ENCODE measurements at places on chromosomes 4 and X.

DNA sequence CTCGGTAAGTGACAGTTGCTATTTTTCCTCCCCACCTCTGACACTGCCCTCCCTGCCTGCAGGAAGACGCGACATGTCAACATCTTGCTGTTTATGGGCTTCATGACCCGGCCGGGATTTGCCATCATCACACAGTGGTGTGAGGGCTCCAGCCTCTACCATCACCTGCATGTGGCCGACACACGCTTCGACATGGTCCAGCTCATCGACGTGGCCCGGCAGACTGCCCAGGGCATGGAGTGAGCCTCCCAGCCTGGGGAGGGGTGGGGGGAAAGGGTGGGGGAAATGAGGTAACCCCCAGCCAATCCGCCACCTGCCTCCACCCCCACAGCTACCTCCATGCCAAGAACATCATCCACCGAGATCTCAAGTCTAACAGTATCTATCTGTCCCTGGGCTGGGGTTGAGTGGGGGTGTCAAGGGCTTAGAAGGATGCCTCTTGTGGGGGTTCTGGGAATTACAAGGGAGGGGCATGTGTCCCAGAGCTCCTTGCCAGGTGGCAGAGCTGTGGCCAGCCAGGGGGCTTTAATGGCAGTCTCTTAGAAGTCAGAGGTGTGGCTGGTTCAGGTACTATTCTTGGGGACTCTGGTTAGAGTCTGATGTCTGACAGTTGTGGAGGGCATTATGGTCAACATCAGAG lies 7.8 kb downstream of the ARAF start:
- DNase-seq: no peak

DNA sequence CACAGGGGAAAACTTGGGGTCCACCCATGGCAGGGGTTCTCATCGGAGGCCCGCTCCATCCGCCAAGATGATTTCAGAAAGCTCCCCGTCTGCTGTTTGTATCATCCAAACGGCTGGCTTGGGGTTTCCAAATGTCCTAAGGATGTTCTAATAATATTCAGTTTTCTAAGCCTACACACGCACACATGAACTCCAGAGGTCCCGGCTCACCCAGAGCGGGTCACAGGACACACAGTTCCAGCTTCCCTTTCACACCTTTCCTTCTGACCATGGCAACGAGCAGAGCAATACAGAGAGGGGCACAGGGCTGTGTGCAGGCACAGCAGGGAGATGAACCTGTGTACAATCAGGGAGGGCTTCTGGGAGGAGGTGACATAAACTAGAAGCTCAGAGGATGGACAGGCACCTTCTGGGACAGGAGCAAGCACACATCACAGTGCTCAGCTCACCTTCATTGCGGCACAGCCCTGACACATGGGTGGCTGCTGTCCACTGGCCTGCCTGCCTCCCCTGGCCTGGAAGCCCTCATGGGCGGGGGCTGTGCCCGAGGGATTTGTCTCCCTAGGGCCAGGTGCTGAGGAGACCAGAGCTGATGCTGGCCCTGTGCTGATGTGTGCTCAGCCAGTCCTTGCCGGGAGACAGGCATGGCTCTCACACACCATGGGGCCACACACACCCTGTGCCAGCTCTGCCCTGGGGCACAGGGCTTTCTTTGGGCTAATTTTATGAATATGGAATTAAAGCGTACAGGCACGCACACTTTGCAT lies 44.8 kb downstream of the ABLIM2 start:
- no peak for DNase-seq

DNA sequence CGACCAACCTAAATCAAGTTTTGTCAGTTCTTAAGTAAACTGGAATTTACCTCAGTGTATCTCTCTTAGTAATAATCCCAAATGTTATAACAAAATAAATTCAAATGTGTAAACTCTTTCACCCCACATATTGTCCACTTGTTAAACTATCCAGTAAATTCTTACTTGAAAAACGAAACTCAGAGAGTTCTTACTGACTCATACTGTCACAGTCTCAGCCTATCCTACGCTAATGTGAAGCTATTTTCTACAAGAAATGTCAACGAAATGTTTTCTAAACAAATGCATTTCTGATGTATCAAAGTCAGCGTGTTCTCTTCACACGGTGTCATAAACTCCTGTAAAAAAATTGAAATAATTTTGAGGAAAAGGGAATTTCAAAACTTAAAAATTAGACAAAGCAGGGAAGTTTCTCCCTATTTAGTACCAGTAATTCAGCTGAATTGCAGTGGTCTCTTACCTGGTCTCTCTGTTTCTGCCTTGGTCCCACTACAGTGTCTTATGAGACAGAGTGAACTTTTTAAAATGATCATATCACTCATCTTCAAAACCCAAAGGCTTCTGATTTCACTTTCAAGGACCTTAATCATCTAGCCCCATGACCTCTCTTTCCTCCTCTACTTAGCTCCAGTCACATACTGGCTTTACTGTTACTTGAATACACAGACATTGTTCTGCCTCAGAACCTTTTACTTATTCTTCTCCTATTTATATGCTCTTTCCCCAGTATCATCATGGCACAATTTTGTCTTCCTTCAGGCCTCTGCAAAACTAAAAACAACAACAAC lies 63.3 kb downstream of the DCAF8L1 start:
- DNase-seq: no peak

DNA sequence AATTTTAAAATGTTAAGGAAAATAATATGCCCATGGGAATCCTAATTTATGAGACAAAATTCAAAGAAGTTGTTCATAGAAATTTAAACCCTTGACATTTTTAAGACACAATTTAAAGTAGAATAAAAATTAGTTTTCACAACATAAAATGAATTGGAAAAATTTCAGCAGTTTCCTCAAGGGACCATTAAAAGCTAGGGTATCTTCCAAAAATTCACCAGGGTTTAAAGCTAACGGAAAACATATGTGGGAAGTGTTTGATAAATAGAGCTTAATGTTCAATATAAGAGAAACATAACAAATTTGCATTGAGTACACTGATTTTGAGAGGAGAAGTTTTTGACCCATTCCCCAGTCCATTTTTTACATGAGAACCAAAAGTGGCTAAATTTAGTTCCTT lies 228.9 kb upstream of the TTC29 start:
- no peak for DNase-seq

- peak; percentile 50 for DNase-seq
Observed at GRCh38 chr4:40576651-40577480, 52.8 kb downstream of the RBM47 start.

DNA sequence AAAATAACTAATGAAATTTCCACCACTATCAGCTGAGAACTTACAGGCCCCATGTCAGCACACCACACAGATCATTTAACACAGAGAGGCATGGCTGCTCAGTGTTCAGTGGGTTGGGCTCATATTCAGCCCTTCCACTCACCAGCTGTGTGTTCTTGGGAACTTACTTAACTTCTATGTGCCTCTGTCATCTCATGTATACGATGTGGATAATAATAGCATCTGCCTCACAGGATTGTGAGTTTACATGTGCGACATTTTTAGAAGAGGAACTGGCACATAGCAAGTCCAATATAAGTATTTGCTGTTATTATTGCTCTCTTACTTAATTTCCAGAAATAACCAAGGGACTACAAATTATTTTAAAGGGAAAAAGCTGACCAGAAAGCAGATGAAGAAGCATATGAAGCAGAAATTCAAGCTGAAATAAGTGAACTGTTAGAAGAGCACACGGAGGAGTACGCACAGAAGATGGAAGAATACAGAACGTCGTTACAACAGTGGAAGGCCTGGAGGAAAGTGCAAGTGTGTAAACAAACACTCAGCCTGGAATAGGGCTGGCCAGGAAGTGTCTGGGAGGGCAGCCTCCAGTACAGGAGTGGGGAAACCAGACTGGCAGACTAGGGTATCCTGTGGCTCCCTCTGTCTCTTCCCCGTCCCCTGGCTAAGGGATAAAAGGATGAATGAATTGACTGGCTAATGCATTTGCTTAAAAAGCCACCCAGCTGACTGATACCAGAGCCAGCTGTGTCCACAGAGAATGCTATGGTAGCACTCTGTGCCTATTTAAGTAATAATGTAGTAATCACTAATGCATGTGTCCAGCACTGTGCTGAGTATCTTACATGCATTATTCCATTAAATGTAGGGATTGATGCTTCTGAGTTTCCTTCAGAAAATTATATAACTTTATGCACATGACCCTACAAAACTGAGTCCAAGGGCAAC lies 67.1 kb downstream of the CC2D2A start:
- DNase-seq: no peak

GRCh38 chr4:1842339-1842895 lies 13.5 kb downstream of the LETM1 start:
- no peak for DNase-seq

DNA sequence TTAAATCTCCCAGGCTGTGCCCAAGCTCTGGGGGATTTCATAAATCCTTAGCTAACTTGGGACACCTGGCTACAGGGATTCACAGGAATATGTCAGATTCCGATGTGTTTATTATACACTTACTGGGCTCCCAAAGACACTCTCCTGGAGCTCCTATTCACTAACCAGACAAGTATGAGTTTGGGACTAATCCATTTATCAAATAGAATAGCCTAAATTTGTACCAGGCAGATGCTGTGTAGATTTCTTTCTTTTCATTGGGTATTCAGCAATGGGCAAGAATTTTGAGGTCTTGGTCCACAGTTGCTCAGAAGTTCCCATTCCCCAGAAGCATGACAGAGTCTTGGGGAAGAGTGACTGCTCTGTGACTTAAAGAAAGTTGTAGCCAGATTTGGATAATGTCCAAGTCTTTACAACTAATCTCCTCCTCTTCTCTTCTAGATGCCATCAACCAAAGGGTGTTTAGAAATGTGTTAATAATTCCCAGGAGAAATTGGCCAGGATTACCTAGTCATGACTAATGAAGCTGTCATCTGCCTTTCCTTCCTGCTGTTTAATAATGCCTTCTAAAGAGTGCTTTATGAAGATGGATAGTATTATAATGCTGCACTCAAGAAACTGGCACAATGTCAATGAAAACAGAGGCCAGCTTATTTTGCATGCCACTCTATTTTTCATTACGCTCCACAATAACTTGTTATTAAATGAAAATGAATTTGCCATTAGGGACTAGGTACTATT lies 120.9 kb downstream of the CHIC2 start:
- peak; percentile 57 for DNase-seq

DNA sequence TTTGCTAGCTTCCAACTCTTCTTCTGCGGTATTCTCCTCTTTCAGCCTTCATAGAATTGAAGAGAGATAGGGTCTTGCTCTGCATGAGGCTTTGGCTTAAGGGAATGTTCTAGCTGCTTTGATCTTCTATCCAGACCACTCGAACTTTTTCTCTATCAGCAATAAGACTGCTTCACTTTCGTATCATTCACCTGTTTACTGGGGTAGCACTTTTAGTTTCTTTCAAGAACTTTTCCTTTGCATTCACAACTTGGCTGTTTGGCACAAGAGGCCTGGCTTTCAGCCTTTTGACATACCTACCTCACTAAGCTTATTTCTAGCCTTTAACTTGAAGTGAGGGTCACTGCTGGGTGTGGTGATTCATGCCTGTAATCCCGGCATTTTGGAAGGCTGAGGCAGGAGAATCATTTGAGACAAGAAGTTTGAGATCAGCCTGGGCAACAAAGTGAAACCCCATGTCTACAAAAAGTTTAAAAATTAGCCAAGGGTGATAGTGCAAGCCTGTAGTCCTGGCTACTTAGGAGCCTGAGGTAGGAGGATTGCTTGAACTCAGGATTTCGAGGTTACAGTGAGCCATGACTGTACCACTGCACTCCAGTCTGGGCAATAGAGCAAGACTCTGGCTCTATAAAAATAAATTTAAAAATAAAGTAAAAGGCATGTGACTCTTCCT lies 47.1 kb upstream of the HPGDS start:
- no peak for DNase-seq

DNA sequence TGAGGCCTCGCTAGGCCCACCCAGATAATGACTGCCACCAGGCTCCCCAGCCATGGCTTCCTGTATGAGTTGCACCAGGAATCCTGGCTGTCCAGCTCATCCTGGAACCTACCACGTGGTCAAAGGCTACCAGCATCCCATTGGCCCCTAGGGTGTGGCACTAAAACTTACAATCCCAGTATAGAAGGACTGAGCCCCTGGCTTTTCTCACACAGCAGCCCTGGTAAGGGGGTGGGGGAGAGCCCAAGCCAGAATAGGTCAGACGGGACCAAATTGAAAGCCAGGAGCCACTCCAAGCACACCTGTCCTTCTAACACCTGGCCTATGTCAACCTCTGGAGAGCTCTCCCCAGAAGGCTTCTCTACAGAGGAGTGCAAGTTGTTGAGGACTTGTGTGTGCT lies 269.3 kb upstream of the AGTR2 start:
- DNase-seq: no peak

DNA sequence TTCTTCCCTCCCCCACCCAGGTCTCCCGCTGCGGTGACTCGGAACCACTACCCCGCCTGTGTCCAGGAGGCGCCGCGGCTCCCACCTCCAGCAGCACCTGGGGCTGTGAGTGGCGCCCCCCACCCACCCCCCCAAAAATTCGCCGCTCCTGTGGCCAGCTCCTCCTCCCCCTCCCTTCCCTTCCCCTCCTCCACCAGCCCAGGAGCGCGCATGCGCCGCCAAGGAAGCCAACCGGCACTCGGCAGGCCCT lies 278 bp downstream of the CLOCK start:
- DNase-seq: no peak

DNA sequence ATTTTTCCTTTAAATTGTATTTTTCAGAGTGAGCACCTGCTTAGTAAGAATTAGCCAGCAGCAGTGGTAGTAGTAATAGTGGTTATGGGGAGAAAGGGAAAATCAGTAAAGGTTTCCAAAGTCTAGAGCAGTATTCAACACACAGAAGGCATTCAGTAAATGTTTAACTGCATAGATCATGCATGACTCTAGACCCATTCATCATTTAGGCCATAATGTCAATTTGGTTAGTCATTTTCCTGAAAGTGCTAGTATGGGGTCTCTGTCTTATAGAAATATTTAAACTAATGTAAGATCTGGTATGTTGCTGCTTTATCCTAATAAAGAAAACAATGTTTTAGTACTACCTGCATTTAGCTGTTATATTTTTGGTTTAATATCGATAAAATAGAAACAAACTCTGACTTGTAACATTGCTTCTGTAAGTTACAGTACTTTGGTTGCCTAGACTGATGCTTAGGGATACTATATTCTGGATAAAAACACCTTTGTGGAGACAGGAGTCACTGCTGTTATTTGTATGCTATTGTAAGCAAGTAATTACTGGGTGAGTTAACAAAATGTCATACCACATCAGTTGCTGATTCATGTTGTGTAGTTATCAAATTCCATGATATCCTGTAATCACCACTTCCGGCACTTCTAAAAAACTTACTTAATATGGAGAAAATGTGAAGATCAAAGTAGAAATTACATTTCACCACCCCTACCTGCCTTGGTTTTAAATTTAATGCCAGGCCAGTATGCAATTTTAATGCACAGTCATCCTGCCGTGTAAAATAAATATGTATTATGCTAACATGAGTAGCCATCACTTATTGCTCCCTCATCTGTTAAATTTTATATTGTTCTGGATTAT lies 115.8 kb upstream of the BMPR1B start:
- peak; percentile 10 for DNase-seq

DNA sequence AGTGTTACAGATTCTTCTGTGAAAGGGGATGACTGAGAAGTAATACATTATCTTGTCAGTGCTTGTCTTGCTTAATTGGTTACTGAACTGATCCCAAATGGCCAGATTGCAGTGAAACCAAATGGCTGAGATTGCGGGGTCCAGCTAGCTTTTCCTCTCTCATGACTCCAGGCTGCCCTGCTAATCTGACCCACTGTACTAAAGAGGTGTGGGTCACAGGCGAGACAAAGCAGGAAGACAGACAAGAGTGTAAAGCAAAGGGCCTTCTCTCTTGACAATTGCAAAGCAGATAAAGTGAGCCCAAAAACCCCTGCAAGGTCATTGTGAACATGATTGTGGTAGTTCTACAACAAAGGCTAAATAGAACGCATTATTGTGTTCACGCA lies 2.1 kb downstream of the TMEM150C start:
- DNase-seq: no peak
